ENCODE measurements at places on chromosomes 6 and 20.
A peak's percentile ranks its signal among the peaks of the same experiment; 100 is the strongest.

DNA sequence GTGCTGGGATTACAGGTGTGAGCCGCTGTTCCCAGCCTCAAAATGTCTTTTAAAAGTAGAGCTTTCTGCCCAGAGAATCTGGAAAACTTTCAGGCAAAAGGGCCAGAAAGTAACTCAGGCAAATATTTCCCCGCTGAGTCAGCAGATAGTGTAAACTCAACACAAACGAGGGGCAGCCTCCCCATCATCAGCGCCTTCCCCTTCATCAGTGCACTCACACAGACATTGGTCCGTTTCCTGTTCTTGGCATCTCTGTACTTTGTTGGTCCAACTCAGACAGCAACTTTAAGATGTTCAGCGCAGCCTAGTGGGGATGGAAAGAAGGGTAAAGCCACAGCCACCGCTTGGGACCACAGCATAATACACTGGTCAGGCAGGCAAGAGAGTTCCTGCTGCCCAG, 69.5 kb downstream of the CSE1L start:
- no peaks in the 10 kb centered on the region for H3K27me3 ChIP-seq
- H3K4me1 ChIP-seq = no peaks in the 10 kb centered on the region
- no peak overlapping the region for H3K4me3 ChIP-seq
- no peak for DNase-seq
- peaks cover 72% of the 10 kb centered on the region for H3K36me3 ChIP-seq
- H3K27ac ChIP-seq = no peak overlapping the region

DNA sequence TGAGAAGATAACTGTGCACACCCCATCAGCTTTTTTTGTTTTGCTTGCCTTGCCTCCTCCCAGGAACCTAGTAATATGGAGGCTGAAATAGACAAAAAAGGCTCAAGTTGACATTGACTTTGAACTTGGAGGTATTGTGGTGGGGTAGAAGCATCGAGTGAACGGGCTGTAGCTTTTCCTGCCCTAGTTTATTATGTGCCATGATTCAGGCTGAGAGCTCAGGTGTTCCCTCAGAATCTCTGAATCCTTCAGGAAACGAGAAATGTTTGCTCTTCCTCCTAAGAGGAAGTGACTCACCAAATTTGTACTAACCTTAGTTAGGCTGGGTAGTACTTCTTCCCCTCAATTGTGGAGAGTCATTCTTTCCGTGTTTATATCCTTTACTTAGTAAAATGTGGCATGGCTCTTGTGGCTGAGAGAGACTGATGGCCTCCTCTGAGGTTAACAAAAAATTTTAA, 98.8 kb downstream of the SASH1 start:
- H3K27me3 ChIP-seq = no peaks in the 10 kb centered on the region
- DNase-seq = peak; percentile 74
- no peaks in the 10 kb centered on the region for H3K36me3 ChIP-seq
- no peak overlapping the region for H3K4me3 ChIP-seq
- H3K27ac ChIP-seq = no peak overlapping the region

DNA sequence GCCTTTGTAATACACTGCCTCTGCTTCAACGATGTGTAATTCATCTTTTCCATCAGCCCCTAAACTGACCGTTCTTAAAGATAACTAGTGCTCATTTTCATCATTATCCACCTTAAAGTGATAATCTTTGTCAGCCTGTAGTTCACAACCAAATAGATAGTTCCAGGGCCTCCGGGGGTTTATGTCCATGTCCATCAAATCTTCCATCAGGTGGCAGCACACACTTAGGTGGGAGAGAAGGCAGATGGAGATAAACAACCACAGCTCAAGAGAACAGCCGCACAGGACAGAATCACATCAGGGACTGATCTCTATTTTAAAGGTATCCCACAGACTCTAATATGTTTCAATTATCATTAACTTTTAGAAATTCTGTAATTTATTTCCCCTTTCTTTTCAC, 90.9 kb downstream of the LMBRD1 start:
- no peak for DNase-seq
- no peaks in the 10 kb centered on the region for H3K27me3 ChIP-seq
- no peaks in the 10 kb centered on the region for H3K36me3 ChIP-seq
- H3K27ac ChIP-seq = no peak overlapping the region
- H3K4me3 ChIP-seq = no peak overlapping the region

GRCh38 chr6:135479601-135480000, 17.9 kb downstream of the AHI1 start:
- H3K36me3 ChIP-seq = no peaks in the 10 kb centered on the region
- no peak for DNase-seq
- H3K27me3 ChIP-seq = no peaks in the 10 kb centered on the region

DNA sequence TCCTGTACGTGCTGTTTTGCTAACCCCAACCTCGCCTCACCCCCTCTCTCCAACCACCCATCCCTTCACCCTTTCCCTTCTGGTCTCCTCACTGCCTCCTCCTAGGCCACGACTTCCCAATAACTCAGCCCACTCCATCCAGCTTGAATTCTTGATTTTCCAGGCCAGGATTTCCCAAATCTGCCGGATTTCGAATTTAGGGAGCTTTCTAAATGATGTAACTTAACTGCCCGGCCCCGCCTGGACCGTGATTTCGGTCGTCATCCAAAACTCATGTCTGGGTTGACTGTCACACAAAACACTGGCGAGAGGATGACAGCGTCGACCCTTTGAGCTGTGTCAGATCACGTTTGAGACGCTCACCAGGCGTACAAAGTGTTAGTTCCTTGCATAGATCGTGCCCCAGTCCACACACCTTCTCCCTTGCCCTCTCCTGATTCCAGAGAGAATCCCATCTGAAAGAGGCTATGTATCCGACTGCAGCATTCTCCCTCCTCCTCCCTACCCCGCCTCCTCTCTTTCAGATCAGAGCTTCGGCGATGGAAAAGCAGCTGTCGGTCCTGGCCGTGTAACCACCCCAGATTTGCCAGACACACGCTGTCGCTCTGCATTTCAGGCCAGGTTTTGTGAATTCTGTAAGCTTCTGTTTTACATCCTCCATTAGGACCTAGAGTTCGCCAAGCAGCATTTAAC, 168.2 kb downstream of the GPX5 start:
- no peaks in the 10 kb centered on the region for H3K36me3 ChIP-seq
- H3K27ac ChIP-seq = no peak overlapping the region
- H3K4me1 ChIP-seq = no peaks in the 10 kb centered on the region
- H3K27me3 ChIP-seq = peaks cover 32% of the 10 kb centered on the region
- DNase-seq = no peak

GRCh38 chr20:38426006-38426897, 8.9 kb downstream of the SNHG17 start:
- no peak for DNase-seq
- peaks cover 84% of the 10 kb centered on the region for H3K36me3 ChIP-seq
- no peak overlapping the region for H3K27ac ChIP-seq
- no peaks in the 10 kb centered on the region for H3K4me1 ChIP-seq

- no peak overlapping the region for H3K4me3 ChIP-seq
- no peak for DNase-seq
- H3K27ac ChIP-seq = no peak overlapping the region
- H3K4me1 ChIP-seq = no peaks in the 10 kb centered on the region
These were observed 67.5 kb upstream of the FUT9 start for GRCh38 chr6:95948324-95948723.

DNA sequence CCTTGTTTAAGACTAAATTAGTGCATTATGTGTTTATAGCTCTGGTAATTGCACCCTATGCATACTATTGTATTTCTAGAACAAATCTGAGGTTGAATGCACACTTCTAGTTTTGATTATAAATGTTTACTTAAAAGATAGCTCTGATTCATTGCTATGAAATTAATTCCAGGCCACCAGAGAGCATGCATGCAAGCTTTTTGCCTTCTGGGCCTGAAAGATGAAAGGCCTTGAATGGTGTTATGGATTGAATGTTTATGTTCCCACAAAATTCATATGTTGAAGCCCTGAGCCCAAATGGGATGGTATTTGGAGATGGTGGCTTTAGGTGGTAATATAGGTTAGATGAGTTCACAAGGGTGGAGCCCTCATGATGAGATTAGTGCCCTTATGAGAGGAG, 695.0 kb upstream of the MAP3K7 start:
- DNase-seq = no peak
- H3K36me3 ChIP-seq = no peaks in the 10 kb centered on the region
- no peak overlapping the region for H3K27ac ChIP-seq
- H3K27me3 ChIP-seq = no peaks in the 10 kb centered on the region
- no peak overlapping the region for H3K4me3 ChIP-seq

DNA sequence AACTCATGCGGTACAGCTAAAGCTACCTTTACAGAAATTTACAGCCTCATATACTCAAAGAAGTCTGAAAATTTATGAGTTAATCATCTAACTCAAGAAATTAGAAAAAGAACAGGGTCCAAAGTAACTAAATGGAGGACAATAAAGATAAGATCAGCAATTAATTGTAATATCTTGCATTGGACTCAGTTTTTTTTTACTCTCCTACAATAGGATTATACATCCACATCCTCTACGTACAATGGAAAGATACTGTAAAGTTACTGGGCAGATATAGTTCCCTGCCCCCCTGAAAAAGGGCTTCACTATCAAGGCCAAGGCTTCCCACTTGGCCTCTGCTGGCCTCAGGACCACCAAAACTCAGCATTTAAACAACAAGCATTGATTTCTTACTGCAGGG, 31.5 kb upstream of the MOCS1 start:
- no peaks in the 10 kb centered on the region for H3K27me3 ChIP-seq
- H3K27ac ChIP-seq = no peak overlapping the region
- no peak for DNase-seq
- H3K36me3 ChIP-seq = no peaks in the 10 kb centered on the region
- no peak overlapping the region for H3K4me3 ChIP-seq
